ENCODE measurements at places on chromosomes 5 and 9. TPM values are rescaled to one million over a fixed set of nuclear protein-coding genes. Genes with fewer than 3 reads are reported as not detected.

CACNA1B gene
- not detected for total RNA-seq

BNC2 gene
- not detected for total RNA-seq

PCDHA13 gene
- not detected for total RNA-seq

PCDHB8 gene
- total RNA-seq: not detected

GCNT4 gene
- total RNA-seq: 0.67 TPM

- no peaks in the 10 kb centered on the region for H3K4me1 ChIP-seq
- H3K36me3 ChIP-seq: no peaks in the 10 kb centered on the region
- H3K27ac ChIP-seq: no peak overlapping the region
- H3K4me3 ChIP-seq: no peak overlapping the region
- H3K27me3 ChIP-seq: no peaks in the 10 kb centered on the region
Measured at GRCh38 chr5:97383996-97384395, 200.9 kb upstream of the RIOK2 start.

GRCh38 chr9:129252937-129253802 is 75.1 kb upstream of the IER5L start:
- DNase-seq: no peak
- H3K27ac ChIP-seq: no peak overlapping the region
- no peak overlapping the region for H3K4me3 ChIP-seq
- H3K27me3 ChIP-seq: peaks cover 41% of the 10 kb centered on the region
- no peaks in the 10 kb centered on the region for H3K4me1 ChIP-seq

DNA sequence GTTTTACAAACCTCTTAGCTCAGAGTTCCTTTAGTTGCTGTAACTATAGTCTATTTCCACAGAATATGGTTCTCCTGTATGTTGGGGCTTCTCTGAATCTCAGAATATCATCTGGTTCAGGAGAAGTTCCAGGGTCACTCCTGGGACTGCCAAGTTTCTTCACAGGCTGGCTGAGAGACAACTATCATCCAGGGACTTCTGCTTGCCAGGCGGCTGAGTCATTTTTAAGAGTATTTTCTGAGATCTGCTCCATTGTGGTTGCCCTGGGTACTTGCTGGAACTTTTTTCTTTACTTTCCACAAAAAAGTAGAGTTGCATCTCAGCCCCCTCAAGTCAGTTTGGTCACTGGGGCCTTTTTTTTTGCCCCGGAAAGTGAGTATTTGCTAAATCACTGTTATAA is 566.5 kb downstream of the LRRC70 start:
- no peaks in the 10 kb centered on the region for H3K4me1 ChIP-seq
- no peak overlapping the region for H3K4me3 ChIP-seq
- H3K36me3 ChIP-seq: no peaks in the 10 kb centered on the region

- H3K4me3 ChIP-seq: no peak overlapping the region
- no peak overlapping the region for H3K27ac ChIP-seq
- no peaks in the 10 kb centered on the region for H3K27me3 ChIP-seq
- DNase-seq: no peak
Measured at GRCh38 chr5:4977416-4978110, 162.6 kb upstream of the ADAMTS16 start.
